ENCODE measurements at places on chromosomes 16 and 17.

DNA sequence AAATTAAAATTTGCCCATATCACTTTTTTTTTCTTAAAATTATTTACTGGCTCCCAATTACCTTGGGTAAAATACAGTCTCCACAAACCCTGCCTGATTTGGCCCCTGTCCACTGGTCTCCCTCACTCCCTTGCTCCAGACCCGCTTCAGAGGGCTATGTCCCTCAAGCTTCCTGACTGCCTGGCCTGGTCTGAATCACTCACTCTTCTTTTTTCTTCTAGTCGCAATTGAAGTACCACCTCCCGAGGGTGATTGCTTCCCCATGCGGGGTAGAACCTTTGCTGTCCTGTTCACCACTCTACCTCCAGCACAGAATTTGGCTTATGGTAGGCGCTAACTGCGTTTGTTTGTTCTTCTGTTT lies 598 bp upstream of the PGAP3 start:
- DNase-seq = no peak

GRCh38 chr16:3716831-3717234 lies 491 bp downstream of the TRAP1 start:
- peak; percentile 17 for DNase-seq

DNA sequence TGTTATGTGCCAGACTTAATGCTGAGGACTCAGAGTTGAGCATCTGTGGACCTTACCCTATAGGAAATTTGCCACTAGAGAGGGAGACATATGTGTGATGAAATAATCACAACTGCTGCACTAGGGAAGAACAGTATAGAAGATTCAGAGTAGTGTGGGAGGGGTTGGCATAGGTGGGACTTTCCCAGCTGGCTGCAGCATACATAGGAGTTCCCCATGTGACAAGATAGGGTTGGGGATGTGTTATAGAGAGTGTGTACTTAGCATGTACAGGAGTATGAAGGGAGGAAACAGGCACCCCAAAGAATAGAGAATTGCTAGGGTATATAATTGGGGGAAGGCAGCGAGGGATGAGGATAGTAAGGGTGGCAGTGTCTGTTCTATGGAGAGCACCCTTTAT lies 2.9 kb downstream of the NUP93 start:
- no peak for DNase-seq

DNA sequence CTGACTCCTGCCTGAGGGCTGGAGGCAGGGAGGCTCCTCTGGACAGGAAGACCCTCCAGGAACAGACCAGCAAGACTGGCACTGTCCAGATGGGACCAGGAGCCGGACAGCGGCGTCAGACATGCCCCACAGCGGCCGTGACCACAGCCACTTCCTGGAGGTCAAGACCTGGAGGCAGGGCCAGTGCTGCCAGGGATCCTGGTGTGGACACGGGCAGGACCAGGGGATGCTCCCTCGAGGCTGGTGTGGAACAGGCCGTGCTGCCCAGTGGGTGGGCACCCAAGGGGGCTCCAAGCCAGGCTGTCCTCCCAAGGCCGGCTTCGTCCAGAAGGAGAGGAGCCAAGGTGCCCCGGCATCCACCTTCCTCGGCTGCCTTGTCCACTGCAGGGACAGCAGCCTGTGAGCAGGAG lies 4.5 kb upstream of the CCDC57 start:
- DNase-seq = no peak

DNA sequence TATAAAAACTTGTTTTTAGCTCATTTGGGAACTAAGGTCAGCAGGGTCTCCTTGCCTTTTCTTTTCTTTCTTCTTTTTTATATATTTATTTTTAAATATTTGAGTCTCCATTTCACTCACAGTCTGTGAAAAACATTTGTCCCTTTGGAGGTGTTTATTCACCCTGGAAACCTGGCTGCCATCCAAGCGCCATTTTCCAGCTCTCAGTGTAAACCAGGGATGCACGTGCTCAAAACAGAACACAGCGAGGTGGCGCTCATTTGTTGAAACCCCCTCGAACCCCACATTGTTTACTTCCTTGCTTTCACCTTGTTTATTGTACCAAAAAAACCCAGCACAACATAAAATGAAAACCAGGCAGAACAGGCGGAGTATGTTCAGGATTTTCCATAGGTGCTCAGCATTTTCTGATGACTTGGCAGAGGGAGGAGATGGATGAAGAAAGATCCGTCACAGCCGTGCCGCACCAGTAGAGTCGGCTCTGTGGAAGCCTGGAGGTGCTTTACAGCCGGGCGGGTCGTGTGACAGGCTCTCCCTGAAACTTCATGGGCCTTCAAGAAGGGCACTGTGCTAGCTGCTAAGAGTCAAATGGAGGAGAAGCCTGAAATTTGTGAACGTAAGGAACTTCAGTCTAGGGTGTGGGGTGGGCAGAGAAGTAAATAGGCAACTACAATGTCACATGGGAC lies 284.4 kb downstream of the FOXL1 start:
- DNase-seq = no peak

- no peak for DNase-seq
Observed at GRCh38 chr16:63442246-63442645, 1406.0 kb upstream of the CDH8 start.

DNA sequence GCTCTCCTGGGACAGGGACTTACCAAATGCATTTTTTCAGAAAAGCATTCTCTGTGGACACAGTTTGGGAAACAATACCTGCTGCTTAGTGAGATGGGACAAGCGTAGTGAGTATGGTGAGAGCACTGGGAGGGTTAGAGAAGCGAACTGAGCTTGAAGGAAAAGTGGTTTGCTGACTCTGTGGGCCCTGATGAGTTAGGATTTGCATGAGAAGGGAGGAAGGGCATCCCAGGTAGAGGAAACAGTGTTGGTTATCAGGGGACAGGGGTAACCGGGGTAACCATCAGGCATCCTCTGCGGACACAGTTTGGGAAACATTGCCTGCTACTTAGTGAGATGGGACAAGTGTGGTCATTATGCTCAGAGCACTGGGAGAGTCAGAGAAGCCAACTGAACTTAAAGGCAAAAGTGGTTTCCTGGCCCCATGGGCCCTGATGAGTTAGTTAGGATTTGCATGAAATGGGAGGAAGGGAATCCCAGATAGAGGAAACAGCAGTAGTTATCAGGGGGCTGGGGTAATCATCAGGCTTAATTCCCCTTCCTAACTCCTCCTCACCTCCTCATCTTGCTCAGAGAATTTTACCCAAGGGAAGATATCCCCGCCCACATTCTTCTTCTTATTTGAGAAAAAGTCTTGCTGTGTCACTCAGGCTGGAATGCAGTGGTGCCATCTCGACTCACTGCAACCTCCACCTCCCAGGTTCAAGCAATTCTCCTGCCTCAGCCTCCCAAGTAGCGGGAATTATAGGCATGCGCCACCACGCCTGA lies 319.3 kb downstream of the RBFOX1 start:
- no peak for DNase-seq

DNA sequence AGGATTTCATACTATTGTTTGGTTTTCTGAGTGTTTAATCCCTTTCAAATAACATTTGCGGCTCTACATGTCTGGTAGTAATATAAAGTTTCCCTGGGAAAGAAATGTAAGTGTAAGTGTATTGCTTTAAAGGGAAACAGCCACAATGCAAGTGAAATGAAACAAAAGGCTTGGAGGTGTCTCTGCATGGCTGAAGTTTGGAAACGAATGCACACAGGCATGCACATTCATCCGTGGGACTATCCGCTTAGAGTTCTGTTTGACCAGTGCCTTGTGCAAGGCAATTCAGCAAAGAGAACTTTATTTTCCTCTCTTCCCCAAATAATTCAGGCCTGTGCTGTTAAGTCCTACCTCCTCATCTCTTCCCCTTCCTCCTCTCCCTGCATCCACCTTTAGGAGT lies 56.1 kb upstream of the MRTFB start:
- no peak for DNase-seq

DNA sequence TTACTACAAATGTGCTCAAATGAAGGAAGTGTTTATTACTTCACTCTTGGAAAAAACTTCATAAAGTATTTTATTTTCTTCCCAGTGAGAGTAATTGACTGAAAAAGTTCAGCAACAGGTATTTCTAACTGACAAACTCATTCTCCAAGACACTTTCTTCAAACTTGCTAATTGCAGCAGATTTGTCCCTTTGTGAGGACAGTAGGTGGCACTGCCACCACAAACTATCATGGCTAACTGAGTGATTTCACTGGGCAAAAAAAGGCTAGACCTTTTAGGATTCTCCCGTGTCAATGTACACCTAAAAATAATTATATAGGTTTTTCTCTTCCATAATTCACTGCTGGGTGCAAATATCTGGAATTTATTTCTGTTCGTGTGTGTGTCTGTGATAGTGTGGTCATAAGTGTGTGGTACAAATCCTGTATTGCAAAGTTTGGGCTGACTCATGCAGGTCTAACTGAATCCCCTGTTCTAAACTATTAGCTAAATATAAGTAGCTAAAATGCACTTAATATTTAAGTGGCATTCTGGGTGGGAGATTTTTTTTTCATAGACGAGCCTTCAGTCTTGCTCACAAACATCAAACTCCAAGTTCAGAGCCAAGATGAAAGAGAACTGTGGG lies 3.9 kb downstream of the HS3ST3A1 start:
- no peak for DNase-seq

- no peak for DNase-seq
Observed at GRCh38 chr17:74779948-74780400, 3.8 kb upstream of the NAT9 start.

DNA sequence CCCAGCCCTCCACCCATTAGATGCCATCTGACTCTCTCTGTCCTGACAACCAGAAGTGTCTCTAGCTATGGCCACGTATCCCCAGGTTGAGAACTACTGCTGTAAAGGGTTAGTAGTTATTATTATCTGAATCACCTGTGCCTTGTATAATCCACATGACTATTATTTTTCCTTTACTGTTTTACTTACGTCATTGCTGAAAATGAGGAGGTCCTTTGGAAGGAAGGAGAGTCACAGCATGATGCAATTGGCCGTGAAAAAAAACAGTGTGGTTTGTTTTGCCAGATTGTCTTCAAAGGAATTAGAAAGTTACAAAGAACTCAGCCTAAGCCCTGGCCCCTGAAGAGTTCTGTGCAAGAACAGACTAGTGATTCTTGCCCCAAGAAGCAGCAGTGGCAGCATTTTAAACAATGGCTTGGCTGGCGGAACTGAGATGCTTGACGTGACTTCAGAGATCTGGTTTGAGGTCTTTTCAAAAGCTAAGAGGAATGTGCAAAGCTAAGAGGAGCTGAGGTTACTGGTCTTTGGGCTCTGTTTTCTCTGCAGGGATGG lies 413.3 kb upstream of the EEF2KMT start:
- no peak for DNase-seq

- DNase-seq = no peak
Observed at GRCh38 chr16:30143347-30143702, 20.3 kb upstream of the MAPK3 start.

- DNase-seq = peak; percentile 24
Observed at GRCh38 chr17:4492721-4493561, 5.7 kb upstream of the SPNS2 start.

DNA sequence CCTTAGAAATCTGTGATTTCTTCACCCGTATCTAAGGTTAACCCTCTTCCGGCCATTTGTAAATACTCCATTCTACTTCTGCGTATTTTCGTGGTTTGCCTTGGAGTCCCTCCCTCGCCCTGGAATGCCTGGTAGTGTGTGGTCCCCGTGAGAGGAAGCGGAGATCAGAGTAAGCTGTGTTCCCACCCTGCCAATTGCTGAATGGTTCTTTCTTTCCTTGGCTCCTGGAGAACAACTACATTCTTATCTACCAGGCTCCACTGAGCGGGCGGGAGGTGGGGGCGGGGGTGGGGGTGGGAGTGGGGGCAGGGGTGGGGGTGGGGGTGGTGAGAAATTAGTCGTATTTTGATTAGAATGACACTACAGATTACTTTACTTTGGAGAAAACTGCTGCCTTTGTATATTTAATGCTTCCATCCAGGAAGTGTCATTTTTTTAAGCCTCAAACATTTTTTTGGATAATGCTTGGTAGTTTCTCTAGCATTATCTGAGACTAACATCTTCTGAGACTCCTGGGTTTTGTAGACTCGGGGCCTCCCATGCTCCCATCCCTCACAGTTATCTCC lies 20.9 kb upstream of the FASN start:
- DNase-seq = no peak

- no peak for DNase-seq
Observed at GRCh38 chr16:69323415-69323814, 7.0 kb downstream of the PDF start.

DNA sequence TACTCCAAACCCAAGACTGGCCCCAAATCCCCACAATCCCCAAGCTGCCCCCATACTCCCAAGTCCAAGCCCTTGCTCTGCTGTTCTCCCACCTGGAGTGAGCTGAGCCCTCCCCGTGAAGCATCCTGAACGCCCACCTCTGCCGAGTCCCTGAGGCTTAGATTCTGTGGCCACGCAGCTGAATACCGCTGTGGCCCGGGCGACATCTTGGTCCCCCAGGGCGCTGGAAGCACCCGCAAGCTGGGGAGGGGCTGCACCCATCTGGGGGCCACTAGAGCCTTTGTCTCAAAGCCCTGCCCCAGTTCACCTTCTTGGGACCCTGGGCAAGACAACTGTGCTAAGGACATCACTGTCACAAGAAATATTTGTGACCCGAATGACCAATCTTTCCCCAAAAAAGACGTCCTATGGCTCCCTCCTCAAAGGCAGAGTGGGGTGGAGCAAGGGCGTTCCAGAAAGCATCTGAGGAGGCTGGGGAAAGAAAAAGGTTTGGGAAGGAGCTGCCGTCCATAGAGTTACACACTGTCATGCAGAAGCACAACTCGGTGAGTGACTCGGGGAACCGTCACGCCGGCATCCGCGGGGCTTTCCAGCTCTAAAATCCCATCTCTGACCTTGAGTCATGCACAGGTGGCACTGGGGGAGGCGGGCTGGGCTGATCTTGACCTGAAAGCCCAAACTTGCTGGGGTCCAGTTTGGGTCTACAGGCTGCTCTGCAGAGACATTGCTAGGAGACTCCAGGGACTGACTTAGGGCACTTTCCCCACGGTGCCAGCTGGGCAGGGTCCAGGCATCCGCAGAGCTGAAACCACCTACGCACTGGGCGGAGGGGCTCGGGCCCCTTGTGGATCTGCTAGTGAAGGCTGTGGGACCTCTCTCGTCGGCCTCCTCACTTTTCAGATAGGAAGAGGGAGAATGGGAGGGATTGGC lies 6.6 kb downstream of the PTX4 start:
- DNase-seq = no peak

DNA sequence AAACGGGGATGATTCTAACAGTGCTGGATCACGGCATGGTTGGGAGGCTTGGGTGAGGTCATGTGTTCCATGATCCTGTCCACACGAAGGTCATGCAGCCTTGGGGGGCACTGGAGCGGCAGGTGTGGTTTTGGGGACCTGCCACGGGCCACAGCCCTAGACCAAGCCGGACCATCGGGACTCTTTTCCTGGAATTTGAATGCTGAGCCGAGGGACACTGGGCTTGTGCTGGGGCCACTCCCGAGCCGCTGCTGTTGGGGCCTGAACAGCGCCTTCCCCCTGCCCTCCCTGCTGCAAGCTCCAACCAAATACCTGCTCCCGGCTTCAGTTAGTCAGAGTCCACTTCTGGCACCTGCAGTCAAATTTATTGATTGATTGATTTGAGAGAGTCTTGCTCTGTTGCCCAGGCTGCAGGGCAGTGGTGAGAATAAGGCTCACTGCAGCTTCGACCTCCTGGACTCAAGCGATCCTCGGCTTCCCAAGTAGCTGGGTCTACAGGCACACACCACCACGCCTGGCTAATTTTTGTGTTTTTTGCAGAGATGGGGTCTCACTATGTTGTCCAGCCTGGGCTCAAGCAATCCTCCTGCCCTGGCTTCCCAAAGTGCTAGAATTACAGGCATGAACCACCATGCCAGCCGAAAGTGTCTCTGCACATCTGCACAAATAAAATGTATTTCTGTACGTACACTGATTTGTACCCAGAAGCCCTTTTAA lies 37.2 kb upstream of the SLC38A10 start:
- DNase-seq = no peak
